Esophagus squamous epithelium (tissue), 5 donors: ENCODE measurements at places on chromosomes 6 and 20.

DNA sequence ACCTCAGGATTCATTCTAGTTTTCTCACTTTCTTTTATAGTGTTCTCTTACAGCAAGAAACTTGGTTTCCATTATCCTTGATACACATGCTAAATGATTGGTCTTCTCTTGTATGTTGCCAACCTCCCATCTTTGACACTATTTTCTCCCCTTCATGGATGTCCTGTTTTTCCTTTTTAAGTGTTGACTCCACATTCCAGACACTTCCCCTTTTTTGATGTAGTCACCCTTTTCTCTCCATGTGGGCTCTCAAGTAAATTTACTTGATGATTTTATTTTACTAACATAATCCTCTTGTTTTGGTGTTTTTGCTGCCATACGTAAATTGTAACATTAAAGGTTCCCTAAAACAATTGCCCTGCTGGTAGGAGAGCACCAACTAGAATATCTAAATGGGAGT lies 148.1 kb downstream of the ZFAND3 start:
- DNase-seq: no peak

GRCh38 chr20:41309817-41310216 lies 7.7 kb downstream of the ZHX3 start:
- no peak for DNase-seq

DNA sequence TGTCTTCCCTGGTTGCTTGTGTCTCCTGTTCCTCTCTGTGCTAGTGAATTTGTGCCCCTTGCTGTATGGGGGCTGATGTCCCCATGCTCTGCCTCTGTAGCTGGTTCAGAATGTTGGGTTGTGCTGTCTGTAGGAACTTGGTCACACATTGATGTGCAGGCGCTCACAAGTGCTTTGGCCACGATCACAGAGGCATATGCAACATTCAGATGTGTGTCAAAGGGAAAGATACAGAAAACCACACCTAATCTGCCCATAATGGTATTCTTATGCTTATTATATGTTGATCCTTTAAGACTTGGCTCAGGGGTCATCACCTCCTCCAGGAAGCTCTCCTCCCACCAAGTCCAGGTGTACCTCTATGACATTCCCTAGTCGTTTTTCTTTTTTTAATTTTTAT lies 17.1 kb upstream of the DHX35 start:
- DNase-seq: no peak

GRCh38 chr20:42441196-42441863 lies 748.4 kb downstream of the PTPRT start:
- no peak for DNase-seq

DNA sequence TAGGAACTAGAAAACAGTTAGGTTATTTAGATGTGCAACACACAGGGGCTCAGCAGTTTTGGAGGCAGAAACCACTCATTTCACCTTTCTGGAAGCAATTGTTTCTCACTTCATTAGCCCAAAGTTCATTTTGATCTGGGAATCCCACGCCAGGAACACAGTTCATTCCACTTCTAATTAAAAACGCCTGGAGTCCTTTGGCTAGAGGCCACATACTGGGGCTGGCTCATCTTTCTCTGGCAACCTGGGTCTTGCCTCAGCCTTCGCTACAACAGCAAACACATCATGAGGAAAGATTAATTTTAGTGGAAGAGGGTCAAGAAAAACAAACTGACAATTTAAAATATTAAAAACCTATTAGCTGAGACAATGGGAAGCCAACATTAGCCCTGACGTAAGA lies 69.7 kb downstream of the RFPL4B start:
- DNase-seq: no peak

DNA sequence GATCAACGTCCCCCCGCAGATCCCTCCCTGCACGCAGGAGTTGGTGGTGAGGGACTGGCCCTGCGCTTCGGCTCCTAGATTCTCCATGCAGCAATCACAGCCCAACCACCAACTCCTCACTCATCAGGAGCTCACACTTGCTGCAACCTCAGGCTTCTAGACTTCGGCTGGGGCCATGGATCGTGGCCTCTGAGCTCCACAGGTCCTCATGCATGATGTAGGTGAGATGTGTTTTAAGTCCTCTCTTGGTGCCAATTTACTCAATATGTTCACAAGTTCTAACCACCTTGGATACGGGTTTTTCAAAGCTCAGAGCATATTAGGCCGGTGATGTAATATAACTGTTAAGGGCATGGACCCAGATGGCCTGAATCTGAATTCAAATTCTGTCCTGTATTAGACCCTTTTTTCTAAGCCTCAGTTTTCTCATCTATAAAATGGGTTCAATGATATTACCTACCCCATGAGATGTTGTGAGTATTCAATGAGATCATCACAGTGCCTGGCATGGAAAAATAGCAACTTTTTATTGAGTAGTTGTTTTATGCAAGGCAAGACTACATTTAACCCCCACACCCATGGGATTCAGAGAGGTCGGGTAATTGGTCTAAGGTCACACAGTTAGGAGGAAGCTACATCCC lies 31.0 kb downstream of the SUN5 start:
- DNase-seq: no peak

DNA sequence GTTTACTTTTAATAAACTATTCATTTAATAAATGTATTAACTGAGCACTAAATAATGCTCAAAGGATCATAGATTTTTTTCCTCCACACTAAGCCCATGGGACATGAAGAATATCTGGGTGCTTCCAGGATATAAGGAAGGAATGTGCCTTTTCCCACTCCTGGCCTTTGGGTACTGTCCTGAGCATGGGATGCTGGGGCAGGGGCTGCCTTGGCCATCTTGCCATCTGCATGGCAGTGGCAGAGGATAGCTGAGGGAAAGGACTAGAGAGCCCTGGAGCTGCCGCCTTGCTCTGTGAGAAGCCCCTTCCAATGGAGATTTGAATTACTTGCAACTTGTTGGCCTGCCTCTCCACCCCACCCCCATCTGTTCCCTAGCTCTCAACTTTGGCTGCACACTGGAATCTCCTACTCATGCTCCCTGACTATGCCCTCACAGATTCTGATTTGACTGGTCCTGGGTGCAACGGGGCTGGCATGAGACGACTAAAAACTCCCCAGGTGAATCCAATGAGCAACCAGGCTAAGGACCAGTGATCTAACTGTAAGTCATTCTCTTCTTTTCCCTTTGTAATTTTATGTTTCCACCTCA lies 15.6 kb downstream of the DDRGK1 start:
- DNase-seq: no peak

- no peak for DNase-seq
These were observed 53.2 kb downstream of the FAM8A1 start for GRCh38 chr6:17653198-17653882.

GRCh38 chr20:64231621-64232550 lies 23.7 kb upstream of the PCMTD2 start:
- no peak for DNase-seq

DNA sequence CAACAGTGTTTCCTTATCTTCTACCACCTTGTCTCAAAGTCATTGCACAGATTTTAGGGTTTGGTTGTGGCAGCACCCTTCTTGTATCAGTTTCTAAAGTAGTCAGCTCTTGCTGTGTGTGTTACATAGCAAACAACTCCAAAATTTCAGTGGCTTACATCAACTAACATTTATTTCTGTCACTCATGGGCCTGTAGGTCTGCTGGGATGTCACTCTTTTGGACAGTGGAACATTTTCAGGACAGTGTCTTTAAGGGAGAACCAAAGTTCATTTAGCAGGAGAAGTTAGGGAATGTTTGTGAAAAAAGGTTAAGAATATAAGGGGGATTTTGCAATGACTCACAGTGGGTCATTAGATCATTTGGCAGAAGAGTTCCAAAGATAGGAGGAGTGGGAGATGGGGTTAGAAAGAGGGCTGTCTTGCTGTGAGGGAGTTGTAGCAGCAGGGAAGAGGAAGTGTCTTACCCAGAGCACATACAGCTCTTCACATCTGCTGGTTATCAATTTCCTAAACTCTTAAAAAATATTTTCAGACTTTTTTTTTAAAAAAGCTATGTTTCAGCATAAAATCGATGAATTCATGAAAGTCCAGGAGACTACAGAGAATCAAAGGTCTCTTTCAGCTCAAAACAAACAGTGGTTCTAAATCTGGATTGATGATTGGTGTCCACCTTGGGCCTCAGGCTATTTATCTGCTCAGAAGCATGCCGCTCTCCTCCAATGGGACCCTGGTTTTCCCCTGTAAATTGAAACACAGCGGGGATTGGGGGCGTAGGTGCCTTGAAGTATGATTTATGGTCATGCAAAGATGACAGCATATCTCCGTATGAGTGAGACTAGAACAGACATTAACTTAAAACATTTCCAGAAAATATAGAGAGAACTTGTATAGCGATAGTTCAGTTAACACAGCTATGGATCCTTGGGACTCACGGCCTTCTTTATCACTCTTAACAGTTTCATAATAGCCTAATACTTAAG lies 117.3 kb downstream of the B3GAT2 start:
- DNase-seq: no peak

- DNase-seq: no peak
These were observed 14.7 kb upstream of the BPIFA3 start for GRCh38 chr20:33202451-33202850.

GRCh38 chr6:53986165-53986720 lies 125.0 kb upstream of the MLIP start:
- DNase-seq: no peak

GRCh38 chr6:131838051-131838450 lies 30.2 kb downstream of the ENPP1 start:
- no peak for DNase-seq

- no peak for DNase-seq
These were observed 317.1 kb downstream of the ESR1 start for GRCh38 chr6:152124429-152125074.

DNA sequence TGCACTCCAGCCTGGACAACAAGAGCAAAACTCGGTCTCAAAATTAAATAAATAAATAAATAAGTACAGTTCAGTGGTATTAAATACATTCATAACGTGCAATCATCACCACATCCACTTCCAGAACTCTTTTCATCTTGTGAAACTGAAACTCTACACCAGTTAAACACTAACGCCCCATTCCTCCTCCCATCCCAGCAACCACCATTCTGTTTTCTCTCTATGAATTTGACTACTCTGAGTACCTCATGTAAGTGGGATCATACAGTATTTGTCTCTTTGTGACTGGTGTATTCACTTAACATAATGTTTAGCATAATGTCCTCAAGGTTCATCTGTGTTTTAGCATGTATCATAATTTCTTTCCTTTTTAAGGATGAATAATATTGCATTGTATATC lies 29.1 kb upstream of the SCML4 start:
- no peak for DNase-seq

- DNase-seq: no peak
These were observed 2.6 kb upstream of the ANKRD6 start for GRCh38 chr6:89430201-89430962.

GRCh38 chr20:4811257-4811656 lies 89.5 kb downstream of the PRND start:
- DNase-seq: no peak

GRCh38 chr6:163533443-163533842 lies 118.9 kb downstream of the QKI start:
- no peak for DNase-seq

GRCh38 chr6:82467338-82467737 lies 103.7 kb downstream of the TPBG start:
- no peak for DNase-seq

DNA sequence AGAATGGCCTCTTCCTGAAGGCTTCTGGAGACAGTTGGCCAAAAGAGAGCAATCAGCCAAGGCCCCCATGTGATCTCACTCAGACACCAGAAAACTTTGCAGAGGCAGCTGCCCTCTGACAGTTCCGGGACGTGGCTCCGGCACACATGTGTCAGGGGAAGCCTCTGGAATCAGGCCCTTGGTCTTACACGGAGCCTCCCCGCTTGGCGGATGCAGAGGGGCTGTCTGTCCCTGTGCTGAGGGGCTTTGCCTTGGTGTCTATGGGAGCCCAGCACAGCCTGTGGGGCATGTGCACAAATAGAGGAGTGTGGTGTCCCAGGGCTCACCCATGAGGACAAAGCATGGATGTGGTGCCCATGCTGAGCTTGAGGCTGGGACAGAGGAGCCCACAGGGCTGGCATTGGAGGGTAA lies 13.8 kb downstream of the SIGLEC1 start:
- DNase-seq: no peak

DNA sequence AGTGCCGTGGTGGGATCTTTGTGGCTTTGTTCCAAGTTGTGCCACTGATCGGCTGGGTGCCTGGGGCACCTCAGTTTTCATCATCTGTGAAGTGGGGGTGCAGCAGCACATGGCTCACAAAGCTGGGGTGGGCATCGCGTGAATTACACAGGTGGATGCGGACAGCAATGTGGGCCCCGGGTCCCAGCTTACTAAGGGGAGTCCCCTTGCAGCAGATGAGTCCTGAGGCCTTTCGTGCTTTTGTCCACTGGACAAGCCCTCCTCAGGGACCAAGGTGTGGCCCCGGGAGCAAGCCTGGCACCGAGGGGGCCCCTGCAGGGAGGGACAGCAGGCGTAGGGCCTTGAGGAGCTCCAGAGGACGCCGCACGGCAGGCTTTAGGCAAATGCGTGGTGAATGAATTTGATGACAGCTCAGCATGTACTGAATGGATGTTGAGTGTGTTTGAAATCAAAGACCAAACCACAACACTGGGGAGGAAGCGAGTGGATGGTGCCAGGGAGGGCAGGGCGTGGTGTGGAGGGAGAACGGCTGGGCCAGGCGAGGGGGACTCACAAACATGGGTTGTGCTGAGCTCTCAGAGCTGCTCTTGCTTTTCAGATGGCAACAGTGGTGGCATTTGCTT lies 53.2 kb downstream of the IRF4 start:
- DNase-seq: no peak
